ENCODE measurements at places on chromosomes 11 and 22.

DNA sequence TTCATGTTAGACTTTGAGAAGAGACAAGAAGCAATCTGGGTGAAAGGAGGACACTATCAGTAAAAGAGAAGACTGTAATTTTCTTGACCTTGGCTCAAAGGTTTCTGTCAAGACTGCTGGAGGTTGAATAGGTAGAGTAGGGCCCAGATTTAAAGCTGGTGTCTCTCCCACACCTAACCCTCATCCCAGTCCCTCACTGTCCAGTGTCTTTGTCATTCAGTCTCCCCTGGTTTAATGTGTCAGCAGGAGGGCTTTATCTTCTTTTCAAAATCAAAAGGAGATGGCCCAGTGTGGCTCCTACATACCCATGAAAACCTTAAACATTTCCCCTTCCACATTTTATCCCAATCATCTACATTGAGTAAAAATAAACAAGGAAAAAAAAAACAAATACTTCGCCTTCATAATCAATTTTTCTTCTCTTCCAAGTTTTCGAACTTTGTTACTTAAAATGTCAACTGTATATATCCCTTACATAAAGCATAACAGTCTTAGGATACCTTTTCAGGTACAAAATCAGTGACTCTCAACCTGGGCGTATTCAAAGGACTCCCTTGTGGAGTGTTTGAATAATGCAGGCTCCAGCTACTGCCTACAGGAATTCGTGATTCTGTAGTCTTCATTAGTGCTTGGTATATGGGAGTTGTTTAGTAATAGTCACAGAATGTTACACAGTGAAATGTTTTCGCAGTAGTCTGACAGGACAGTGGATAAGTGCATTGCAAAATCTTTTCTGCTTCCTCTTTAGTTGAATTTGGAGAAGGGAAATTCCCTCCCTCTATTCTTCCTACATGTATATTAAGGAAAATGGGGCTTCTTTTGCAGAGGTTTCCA, 87.2 kb downstream of the FAT3 start:
- no peak for DNase-seq

DNA sequence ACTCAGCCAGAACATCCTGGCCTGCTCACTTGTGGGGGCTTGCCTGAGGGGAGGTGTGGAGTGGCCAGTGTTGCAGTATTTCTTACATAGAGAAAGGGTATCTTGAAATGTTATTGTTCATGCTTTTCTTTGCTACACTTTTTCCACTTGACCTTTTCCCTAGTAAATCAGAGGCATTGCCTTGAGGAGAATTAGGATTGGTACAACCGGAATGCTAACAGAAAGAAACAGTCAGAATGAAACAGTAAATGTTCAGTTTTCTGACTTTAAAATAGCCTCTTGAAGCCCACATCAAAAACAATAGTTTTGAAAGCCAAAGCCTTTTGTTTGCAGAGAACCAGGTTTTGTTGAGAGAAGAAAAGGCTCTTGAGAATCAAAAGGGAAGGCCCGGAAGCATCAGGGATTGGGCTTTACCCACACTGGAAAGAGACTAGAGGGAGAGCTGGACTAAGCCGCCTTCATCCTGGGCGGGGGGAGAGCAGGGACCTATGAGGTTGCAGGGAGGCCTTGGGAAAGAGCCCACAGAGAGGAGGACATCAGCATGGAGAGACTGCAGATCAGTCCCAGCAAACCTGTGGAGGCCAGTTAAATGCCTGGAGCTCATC, 12.4 kb downstream of the ADM start:
- no peak for DNase-seq

DNA sequence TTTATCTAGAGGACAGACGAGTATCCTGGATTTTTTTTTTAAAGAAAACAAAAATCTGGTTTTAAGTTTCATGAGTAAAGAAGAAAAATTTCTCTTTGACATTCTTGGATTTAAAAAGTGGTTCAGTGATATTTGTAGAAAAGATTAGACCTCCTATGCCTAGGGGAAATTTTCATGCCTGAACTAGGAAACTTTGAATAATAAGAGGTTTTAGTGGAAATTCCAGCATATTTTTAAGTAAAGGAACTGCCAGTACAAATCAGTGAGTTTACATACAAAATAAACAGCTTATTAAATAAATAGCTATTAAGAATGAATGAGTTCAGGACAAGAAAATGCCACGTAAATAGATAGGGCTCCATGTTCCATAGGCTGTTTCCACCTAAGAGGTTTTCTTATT, 17.5 kb downstream of the JAM3 start:
- no peak for DNase-seq

DNA sequence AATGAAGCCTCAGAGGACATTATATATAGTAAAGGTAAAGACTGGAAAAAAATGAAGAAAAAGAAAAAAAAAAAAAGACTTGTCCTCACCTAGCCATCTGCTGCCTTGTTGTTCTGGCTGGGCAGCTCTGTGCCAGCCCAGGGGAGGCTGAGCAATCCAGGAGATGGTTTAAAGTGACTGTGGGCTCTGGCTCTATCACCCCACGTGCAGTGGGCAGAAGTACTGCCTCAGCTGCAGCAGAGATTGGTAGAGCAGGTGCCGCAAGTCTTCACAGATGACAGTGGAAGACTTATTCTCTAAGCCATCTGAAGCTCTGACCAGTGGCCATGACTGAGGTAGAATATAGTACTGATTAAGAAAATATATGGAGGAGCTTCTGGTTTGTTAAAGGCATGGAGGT, 62.2 kb downstream of the SGSM3 start:
- no peak for DNase-seq

DNA sequence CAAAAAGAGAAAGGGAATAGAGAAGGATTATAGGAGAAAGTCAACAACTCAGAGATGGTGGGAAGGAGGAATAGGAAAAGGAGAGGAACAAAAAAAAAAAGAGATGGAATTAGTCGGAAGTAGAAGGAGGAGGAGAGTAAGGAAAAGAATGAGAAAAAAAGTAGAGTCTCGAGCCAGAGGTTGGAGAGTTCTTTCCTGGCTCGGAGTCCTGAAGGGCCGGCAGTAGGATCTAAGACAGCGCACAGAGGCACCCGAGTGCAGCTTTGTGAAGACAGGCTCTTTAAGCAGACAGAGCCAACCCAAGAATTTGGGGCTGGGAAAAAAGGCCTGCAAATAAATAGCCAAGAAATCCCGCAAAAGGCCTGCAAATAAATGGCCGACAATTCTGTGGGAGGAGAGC, 170.4 kb upstream of the CCDC90B start:
- no peak for DNase-seq

GRCh38 chr11:119332111-119332765, 2.1 kb upstream of the RNF26 start:
- DNase-seq: no peak

DNA sequence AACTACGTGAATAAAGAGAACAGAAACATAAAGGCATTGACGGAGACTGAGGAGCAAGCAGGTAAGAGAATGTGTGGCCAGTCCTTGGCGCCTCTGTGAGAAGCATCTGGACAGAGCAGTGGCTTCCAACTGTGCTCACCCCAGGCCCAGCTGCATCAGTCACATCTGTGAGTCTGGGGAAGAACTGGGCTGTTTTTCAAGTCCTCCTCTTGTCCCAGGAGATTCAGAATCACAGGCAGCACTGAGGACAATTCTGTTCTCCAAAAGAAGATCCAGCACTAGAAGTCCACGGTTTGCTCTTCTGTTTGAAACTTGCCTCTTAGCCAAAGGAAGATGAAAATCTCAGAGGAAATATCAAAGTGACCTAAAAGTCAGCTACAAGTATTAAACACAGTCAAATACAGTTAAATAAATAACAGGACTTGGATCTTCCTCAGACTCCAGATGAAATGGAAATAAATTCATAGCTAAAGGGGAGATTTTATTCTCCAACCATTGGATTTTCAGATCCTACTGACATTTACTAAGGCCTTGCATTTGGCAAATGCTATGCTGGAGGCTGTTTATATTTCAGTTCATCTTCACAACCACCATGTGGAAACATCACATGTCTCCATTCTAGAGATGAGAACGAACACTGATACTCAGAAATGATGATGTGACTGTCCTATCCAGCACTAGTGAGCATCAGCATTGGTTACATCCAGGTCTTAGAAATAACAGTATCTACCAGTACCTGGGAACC, 14.1 kb downstream of the FAM181B start:
- DNase-seq: no peak

- no peak for DNase-seq
These were observed 915.3 kb downstream of the LRRC4C start for GRCh38 chr11:40544162-40544561.

- DNase-seq: peak; percentile 79
These were observed at the start of gene MTFP1 for GRCh38 chr22:30425616-30426387. MTFP1 (plus strand) TSS chr22:30425768; CDS start chr22:30425880, 112 bp downstream.

DNA sequence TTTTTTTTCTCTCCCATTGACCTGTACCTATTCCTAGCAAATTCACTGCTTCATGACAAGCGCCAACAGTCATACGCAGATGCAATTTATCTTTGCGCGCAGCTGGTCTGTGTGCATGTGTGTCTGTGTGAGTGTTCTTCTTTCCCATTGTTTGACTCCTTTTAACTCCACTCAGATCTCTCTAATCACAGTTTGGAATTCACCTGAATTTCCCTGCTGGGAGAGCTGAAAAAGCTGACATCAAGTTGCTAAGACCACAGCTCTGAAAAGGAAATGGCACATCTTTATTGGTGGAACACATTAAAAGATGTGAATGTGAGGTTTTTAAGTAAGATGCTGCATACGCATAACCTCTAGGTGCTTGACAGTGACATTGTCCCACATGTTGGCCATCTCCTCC, 187.4 kb upstream of the MTMR2 start:
- no peak for DNase-seq

GRCh38 chr22:46149512-46150033, 753 bp upstream of the PPARA start:
- peak; percentile 71 for DNase-seq

DNA sequence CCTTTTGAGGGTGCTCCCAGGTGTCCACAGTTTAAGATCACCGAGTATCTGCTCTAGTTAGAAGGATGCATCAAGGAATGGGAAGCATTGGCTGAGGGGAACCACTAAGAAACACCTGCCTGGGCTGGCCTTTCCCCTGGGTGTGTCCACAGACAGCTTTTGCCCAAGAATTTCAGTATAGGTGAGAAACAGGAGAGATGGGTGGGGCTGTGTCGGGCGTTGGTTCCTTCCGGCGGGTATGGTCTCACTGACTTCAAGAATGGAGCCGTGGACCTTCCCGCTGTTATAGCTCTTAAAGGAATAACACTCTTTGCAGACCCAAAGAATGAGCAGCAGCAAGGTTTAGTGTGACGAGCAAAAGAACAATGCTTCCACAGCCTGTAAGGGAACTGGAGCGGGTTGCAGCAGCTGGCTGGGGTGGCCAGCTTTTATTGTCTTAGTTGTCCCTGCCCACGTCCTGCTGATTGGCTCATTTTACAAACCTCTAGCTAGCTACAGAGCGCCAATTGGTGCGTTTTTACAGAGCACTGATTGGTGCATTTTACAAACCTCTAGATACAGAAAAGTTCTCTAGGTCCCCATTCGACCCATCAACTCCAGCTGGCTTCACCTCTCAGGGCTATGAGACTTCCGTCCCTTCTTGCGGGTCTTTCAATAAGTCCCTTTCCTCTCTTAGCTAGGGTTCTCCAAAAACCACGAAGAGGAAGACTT, 2.4 kb downstream of the FADS1 start:
- no peak for DNase-seq

DNA sequence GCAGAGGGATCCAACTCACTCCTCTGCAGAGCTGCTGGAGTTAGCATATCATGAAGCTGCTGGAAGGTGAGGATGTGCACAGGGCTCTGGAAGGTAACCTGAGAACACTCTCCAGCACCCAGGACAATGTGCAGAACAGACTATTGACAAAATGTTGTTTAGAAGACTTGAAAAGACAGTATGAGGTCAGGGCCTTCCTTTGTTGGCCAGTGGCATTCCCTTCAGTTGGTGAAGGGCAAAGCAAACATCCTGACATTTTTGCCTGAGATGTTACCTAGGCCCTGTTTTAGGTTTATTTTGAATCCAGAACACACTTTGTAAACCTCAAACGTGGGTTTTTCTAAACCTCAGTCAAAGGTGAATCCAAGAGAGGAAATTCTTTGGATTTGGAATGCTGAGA, 67.8 kb downstream of the DEPDC5 start:
- DNase-seq: no peak

GRCh38 chr22:25847451-25847850, 105.5 kb downstream of the MYO18B start:
- DNase-seq: no peak

- DNase-seq: no peak
These were observed 16.0 kb downstream of the CDC45 start for GRCh38 chr22:19495562-19496323.

DNA sequence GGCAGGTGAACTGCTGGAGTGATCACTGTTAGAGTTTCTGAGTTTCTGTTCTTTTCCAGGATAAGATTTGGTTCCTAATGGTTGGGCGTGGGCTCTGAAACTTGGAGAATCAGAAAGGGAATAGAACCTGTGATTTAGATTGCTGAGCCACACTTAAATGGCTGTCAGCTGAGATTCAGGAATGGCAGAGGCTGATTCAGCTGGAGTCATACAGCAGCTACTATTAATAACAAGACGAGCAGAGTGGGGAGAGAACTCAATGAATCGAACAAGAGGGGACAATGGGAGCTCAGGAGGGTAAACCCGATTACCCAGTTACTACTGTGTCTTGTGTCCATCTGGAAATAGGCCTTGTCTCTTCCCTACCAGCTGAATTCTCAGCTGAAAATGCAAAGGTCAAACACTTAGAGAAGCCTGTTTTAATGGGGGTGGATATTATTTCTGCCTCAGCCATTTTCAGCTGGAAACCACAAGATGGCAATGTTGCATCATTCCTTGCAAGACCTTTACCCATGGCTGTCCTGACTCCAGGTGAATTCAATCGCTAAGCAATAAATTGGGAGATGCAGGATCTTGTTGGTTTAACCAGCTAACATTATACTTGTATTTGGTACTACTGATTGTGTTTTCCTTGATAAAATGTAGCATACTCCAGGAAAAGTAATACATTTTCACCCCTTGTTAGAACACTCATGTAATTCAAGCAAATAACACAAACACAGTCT, 104.5 kb upstream of the RAG2 start:
- peak; percentile 73 for DNase-seq

DNA sequence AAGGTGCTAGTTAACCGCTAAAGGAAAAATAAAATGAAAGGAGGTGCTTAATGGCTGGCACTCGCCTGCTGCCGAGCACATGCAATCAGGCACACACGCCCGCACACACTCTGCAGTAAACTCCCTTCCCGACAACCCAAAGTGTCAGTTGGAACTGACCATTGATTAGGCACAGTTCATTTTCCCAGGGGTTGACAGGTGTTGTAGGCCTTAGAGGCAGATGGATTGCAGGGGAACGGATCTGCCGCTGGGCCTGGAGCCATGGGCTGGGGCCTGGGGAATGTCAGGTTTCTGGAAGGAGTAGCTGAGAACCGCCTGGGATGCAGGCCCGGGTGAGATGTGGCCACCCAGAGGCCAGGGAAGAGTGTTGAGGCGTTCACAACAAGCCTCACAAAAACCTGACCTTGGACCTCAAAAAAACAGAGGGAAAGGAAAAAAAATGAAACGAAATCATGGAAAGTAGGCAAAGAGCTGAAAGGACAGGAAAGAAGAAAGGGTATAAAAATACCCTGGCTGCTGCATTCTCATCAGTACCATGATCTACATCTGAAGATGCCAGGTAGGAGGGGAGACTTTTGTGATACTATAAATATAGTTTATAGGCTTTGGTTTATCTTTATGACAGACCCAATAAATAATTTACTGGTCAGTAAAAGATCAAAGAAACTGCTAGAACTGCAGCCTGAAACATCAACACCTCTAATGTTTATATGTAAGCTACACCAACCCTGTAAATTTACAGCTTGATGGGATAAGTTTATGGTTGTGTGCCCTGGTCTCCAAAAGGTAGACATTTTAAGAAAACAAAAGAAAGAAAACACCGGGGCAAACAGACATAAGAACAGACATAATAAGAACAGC, 313.4 kb downstream of the BUD13 start:
- no peak for DNase-seq

Measured in D341Med (cell line).